ENCODE measurements at places on chromosomes 7 and 10. TPM values are rescaled to one million over a fixed set of nuclear protein-coding genes. Genes with fewer than 3 reads are reported as not detected.

DNA sequence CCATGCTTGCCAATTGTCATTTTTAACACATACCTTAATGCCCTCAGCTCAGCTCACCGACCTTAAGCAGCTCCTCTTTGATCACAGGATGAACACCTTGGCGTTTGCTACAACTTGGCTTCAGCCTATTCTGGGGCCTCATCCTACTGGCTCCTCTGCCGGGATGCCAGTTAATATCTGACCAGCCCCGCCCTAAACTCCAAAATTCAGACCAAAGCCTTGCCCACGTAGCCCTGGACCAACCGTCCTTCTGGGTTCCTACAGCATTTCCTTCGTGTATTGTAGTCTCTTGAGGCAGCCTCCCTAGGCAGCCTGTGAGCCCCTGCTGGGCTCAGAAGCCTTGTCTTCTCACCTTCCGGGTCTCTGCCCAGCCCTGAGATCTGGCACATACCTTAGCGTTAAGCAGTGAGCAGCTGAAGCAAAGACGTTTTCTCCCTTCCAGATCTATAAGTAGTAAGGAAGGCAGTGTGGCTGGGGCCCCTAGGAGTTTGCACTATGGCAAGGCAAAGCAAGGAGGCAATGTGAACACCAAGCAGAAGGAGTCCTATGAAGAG, 836 bp downstream of the ENO4 start:
- H3K4me1 ChIP-seq: peaks cover 15% of the 10 kb centered on the region
- H3K36me3 ChIP-seq: no peaks in the 10 kb centered on the region

DNA sequence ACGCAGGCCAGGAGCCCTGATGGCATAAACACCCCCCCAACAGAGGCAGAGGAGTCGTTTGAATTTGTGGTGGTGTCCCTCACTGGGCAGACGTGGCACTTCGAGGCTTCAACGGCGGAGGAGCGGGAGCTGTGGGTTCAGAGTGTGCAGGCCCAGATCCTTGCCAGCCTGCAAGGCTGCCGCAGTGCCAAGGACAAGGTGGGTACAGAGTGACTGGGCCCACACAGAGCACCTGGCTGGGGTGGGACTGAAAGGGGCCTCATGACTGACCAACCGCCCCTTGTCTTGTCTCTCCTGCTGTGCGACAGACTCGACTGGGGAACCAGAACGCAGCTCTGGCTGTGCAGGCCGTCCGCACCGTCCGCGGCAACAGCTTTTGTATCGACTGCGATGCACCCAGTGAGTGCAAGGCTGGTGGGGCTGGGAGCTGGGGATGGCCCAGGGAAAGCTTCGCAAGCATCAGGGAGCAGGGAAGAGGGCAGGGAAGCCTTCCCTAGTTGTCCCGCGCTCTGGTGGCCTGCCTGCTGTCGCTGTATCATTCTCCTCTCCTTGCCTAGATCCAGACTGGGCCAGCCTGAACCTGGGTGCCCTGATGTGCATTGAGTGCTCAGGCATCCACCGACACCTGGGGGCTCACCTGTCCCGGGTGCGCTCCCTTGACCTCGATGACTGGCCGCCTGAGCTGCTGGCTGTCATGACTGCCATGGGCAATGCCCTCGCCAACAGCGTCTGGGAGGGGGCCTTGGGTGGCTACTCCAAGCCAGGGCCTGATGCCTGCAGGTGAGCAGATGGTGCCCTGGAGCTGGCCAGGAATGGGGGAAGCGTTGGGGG, 25.4 kb downstream of the GBX1 start:
- H3K36me3 ChIP-seq: peaks cover 56% of the 10 kb centered on the region
- no peaks in the 10 kb centered on the region for H3K27me3 ChIP-seq

DNA sequence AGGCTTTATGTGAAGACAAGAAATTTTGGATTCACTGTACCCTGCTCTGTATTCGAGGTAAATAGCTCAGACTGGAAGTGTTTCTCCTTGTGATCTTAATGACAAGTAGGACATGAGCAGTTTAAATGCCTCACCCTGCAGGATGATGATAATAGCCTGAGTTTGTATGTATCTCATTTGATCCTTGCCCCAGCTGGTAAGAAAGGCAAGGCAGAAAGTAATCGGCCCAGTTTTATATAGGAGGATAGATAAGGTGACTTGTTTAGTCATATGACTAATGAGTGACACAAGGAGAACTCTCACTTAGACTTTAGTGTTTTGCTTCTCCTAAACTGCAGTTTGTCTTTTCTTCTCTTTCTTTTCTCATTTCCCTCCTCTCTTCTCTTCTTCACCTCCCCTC, 372.6 kb downstream of the PHF14 start:
- H3K27me3 ChIP-seq: no peaks in the 10 kb centered on the region
- H3K4me3 ChIP-seq: no peak overlapping the region
- H3K36me3 ChIP-seq: no peaks in the 10 kb centered on the region
- DNase-seq: peak; percentile 57

- no peaks in the 10 kb centered on the region for H3K36me3 ChIP-seq
- H3K4me3 ChIP-seq: peak overlapping the region; percentile 50
- no peaks in the 10 kb centered on the region for H3K27me3 ChIP-seq
- DNase-seq: no peak
- H3K27ac ChIP-seq: peak overlapping the region; percentile 61
These were observed 518 bp downstream of the AGFG2 start for GRCh38 chr7:100539436-100540006.

The GSDME gene
- polyA plus RNA-seq: 87.6 TPM

DNA sequence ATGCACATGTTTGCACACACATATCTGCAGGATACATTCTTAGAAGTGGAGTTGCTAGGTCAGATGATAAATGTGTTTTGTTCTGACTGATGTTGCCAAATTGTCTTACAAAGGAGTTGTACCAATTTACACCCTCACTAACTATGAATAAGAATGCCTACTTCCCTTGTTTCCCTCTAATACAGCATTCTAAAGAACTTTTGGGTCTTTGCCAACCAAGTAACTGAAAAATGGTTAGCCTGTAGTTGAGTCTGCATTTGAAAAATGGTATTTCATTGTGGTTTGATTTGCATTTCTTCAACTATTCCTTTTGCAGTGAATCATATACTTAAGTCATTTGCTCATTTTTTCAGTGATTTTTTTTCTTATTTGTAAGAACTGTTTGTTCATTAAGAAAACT, 48.4 kb downstream of the TMEM26 start:
- H3K4me1 ChIP-seq: no peaks in the 10 kb centered on the region
- H3K36me3 ChIP-seq: no peaks in the 10 kb centered on the region
- H3K27ac ChIP-seq: no peak overlapping the region

The CALU gene
- polyA plus RNA-seq: 92.5 TPM

The TMEM120A gene
- 61.0 TPM for polyA plus RNA-seq

GRCh38 chr7:17325364-17325763, 26.9 kb downstream of the AHR start:
- peaks cover 16% of the 10 kb centered on the region for H3K36me3 ChIP-seq
- no peak overlapping the region for H3K4me3 ChIP-seq
- H3K4me1 ChIP-seq: no peaks in the 10 kb centered on the region
- no peak overlapping the region for H3K27ac ChIP-seq
- DNase-seq: no peak

- no peaks in the 10 kb centered on the region for H3K36me3 ChIP-seq
- no peak overlapping the region for H3K27ac ChIP-seq
- H3K27me3 ChIP-seq: peaks cover 7% of the 10 kb centered on the region
- H3K4me1 ChIP-seq: peaks cover 20% of the 10 kb centered on the region
These were observed 27.2 kb downstream of the CHST15 start for GRCh38 chr10:124066126-124066700.

- H3K27me3 ChIP-seq: peaks cover 58% of the 10 kb centered on the region
- no peaks in the 10 kb centered on the region for H3K36me3 ChIP-seq
- peak within 1 kb of the TSS; percentile 15 for H3K27ac ChIP-seq
- H3K4me1 ChIP-seq: peaks cover 3% of the 10 kb centered on the region
These were observed at the start of gene HTR7 for GRCh38 chr10:90857635-90858460. TSS of gene HTR7 (minus strand) at chr10:90858039. CDS start at chr10:90857671, 368 bp downstream.

- H3K36me3 ChIP-seq: peaks cover 40% of the 10 kb centered on the region
- peaks cover 11% of the 10 kb centered on the region for H3K4me1 ChIP-seq
- no peaks in the 10 kb centered on the region for H3K27me3 ChIP-seq
These were observed 150.8 kb downstream of the RNF216 start for GRCh38 chr7:5630670-5631069.

The FKBP6 gene
- polyA plus RNA-seq: 0.04 TPM

GRCh38 chr7:69922026-69922803, 323.9 kb downstream of the AUTS2 start:
- H3K4me1 ChIP-seq: peaks cover 16% of the 10 kb centered on the region
- H3K27me3 ChIP-seq: peaks cover 4% of the 10 kb centered on the region
- H3K27ac ChIP-seq: no peak overlapping the region
- DNase-seq: peak; percentile 69
- no peak overlapping the region for H3K4me3 ChIP-seq
- no peaks in the 10 kb centered on the region for H3K36me3 ChIP-seq

DNA sequence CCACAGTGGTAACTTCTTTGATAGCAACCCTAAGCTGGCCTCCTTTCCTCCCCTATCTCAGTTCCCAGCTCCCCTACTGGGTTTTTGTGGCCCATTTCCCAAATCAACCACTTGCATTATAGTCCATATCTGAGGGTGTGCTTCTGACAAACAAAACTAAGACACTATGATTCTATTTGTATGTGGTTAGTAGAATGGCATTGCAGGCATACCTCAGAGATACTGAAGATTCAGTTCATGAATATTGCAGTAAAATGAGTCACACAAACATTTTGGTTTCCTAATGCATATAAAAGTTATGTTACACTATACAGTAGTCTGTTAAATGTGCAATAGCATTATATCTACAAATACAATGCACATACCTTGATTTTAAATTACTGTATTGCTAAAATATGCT, 15.4 kb upstream of the TMEM243 start:
- H3K27me3 ChIP-seq: no peaks in the 10 kb centered on the region
- H3K27ac ChIP-seq: no peak overlapping the region
- peaks cover 2% of the 10 kb centered on the region for H3K4me1 ChIP-seq
- DNase-seq: no peak
- no peaks in the 10 kb centered on the region for H3K36me3 ChIP-seq

DNA sequence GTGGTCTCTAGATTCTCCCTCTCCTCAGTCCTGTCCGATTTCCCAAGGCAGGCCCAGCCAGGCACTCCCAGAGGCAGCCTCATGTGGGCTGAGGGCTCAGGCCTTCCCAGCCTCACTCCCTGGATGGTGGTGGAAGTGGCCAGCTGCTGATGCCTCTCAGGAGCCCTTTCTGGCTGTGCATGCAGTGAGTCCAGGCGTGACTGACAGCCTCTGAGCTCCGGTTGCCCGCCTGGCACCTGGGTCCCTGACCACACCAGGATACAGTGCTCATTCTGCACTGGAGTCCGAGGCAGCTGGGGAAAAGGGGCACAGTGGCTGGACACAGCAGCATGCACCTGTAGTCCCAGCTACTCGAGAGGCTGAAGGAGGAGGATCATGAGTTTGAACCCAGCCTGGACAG, 132.6 kb downstream of the CUL2 start:
- DNase-seq: no peak
- H3K27me3 ChIP-seq: no peaks in the 10 kb centered on the region
- H3K27ac ChIP-seq: no peak overlapping the region
- H3K36me3 ChIP-seq: no peaks in the 10 kb centered on the region
- H3K4me3 ChIP-seq: no peak overlapping the region

GRCh38 chr7:44269417-44269816, 56.0 kb downstream of the CAMK2B start:
- no peaks in the 10 kb centered on the region for H3K36me3 ChIP-seq
- H3K27me3 ChIP-seq: peaks cover 6% of the 10 kb centered on the region
- H3K27ac ChIP-seq: no peak overlapping the region
- no peak for DNase-seq
- H3K4me3 ChIP-seq: no peak overlapping the region
- no peaks in the 10 kb centered on the region for H3K4me1 ChIP-seq

GRCh38 chr7:78768859-78769258, 684.6 kb downstream of the MAGI2 start:
- no peak for DNase-seq
- H3K27me3 ChIP-seq: peaks cover 26% of the 10 kb centered on the region
